ENCODE measurements at places on chromosomes 16 and 17.

GRCh38 chr16:75703306-75703705, 2.0 kb upstream of the DUXB start:
- no peak for DNase-seq

- DNase-seq, result no peak
These were observed 22.0 kb upstream of the CPNE2 start for GRCh38 chr16:57070424-57070823.

- DNase-seq, result no peak
These were observed 9.7 kb downstream of the CA4 start for GRCh38 chr17:60159479-60159866.

DNA sequence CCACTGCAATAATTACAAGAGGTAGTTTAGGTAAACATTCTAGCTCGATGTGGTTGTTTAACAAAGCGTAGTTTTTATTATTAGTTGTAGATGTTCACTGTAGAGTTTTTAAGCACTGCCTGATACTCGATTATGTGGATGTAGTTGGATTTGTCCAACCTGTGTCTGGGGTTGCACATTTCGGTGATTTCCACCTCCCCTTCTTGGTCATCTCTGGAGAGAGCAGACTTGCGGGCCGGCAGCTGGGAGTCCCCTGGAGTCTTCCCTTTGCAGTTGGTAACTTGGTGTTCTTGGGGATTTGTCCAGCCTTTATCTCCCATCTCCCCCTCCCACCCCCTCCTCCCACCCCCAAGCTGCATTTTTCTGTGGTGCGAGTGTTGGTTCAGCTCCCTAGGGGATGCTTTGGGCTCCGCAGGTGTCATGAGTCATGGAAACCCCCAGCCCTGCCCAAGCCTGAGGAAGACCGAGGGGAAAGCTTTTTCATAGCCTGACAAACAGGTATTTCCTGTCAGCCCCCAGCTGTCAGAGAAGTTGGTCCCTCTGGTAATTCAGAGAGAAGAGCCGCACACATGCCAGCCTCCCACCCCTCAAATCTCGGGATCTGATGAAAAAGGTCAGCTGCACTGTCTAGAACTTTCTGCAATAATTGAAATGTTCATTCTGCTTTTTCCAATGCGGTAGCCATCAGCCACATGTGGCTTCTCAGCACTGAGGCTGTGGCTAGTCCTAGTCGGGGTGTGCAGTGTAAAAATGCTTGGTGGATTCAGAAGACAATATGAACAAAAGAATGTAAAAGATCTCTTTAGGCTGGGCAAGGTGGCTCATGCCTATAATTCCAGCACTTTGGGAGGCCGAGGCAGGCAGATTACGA, 50.3 kb downstream of the KSR1 start:
- DNase-seq, result no peak

DNA sequence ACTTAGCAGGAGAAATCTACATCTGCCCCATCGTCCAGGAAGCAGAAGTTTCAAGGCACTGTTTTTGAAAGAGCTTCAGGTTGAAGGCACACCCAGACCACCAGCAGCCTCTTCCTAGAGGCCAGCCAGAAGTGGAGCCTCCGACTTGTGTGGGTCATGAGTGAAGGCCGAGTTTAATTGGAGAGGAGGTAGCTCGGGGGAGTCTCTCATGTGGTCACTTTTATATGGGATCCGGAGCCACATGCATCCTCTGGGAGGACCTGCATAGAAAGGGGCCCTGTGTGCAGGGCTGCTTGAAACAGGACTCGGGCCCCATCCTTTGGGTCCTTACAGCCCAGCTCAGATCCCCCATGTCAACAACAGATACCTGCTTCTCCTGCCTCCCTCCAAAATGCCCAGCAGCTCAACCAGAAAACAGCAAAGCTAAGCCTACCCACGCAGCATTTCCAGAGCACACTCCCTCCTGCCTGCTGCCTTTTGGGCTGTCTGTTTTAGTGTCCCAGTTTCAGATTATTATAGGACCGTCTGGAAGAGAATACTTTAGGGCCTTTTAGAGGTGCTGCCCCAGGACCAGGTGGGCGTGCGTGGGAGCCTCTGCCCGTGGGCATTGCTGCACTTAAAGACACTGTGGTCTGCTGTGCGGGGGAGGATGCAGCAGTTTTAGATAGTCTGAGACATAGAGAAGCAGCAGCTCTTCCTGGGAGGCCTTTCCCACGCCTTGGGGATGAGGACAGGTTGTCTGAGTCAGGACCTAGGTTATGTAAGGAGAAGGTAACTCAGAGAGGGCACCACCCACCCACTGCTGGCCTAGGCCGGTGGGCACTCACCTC, 29.5 kb downstream of the MPRIP start:
- no peak for DNase-seq

DNA sequence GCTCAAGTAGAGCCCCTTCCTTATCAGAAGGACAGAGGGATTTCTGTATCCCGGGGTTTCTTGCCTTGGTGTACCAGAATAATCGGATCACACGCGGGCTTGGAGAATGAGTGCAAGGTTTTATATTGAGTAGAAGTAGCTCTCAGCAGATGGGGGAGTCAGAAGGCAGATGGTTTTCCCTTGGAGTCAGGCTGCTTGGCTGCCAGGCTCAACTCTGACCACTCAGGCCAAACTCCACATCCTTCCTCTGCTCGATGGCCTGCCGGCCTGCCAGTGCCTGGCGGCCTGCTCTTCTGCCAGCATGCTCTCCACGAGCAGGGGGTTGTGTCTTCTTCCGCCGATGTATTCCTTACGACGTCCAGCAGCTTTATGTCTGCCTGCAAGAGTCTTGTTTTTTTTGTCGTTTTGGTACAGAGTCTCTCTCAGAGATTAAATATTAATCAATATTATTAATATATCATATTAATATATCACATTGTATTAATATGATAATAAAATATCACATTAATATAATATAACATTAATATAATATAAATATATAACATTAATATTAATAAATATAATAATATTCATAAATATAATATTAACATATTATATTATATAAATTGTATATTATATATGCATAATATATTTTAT, 229.2 kb upstream of the WSCD1 start:
- DNase-seq, result no peak

DNA sequence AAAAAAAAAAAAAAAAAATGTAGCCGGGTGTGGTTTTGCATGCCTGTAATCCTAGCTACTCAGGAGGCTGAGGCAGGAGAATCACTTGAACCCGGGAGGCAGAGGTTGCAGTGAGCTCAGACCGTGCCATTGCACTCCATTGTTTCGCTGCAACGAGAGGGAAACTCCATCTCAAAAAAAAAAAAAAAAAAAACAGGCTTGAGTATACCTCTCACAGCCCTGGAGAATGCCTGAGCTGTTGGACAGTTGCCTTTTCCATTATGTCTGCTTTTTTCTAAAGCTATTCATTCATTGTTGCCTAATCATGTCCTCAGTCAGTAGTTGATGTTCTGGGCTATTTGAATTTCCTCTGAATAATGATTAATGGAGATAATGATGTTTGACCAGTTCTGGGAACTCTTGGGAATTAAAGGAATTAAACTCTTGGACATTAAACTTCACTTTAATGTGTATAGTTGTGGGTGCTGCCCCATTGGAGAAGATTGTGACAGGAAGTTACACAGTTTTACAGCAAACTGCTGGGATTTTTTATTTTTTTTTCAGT, 11.8 kb downstream of the HMOX2 start:
- DNase-seq, result no peak

DNA sequence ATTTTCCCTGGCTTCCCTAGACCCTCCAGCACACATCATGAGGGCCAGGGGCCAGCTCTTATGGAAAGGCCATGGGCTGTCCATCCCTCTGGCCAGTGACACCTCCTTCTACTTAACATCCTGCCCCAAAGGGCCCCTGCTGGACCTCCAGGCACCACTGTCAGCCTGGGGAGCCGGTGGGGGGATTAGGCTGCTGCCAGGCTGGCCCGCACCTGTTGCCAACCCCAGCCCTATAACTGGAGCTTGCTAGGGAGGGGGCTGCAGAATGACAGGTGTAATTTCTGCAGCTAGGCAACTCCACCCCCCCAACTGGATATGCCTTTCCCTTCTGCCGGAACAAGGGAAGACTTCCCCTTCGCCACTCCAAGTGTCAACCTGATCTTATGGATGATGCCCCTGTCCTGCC, 12.5 kb downstream of the RARA start:
- no peak for DNase-seq

DNA sequence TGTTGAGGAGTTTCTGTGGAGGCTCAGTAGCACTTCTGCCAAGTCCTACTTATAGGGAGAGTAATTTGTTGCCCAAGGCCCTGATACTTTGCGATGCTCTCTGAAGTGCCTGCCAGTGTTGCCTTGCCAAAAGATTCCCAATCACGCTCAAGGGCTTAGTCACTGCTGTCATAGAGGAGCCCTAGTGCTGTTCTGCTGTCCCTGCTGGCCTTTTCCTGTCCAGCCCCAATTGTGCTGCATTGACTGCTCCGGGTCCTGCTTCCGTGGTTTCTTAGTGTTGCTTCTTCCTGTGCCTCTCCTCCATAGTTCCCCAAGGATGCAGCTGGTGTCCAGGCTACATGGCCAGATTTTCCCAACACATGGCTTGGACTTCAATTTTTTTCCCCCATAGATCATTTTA, 13.9 kb downstream of the NUP93 start:
- DNase-seq, result no peak

DNA sequence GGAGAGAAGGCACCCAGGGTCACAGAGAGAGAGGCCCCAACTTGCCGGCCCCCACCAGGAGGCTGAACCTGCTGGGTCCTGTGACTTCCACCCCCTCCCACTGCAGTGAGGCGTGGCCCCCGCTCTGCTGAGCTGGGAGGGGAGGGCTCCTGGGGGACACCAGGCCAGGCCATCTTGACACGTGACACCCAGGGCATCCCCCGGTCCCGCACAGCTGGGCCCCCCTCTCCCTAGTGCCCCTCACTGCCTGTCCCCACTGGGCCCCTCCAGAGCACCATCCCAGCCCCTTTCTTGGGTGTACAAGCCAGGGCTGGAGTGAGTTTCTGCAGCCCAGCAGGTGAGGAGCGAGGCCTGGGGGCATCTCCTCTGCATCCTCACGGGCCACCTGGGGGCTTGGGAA, 12.4 kb downstream of the UBALD1 start:
- no peak for DNase-seq

GRCh38 chr16:85649411-85650134, 36.5 kb downstream of the GSE1 start:
- peak; percentile 65 for DNase-seq

- no peak for DNase-seq
These were observed 26.7 kb downstream of the SAP30BP start for GRCh38 chr17:75693500-75694481.

DNA sequence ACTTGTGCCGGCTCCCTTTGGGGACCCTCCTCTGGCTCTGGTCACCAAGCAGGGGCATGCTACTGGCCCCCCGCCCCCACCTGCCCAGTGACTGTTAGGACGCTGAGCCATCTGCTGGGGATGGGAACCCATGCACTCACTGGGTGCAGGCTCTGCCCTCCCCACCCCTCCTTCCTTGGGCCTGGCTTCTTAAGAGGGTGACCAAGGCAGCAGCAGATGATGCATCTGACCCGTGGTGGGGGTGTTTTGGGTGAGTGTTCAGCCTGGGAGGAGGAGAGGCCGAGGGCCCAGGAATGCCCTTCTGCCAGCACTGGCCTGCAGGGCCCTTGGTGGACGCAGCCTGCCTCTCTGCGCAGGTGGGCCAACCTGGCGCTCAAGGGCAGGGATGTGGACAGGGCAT, 19.2 kb upstream of the MTSS2 start:
- no peak for DNase-seq

DNA sequence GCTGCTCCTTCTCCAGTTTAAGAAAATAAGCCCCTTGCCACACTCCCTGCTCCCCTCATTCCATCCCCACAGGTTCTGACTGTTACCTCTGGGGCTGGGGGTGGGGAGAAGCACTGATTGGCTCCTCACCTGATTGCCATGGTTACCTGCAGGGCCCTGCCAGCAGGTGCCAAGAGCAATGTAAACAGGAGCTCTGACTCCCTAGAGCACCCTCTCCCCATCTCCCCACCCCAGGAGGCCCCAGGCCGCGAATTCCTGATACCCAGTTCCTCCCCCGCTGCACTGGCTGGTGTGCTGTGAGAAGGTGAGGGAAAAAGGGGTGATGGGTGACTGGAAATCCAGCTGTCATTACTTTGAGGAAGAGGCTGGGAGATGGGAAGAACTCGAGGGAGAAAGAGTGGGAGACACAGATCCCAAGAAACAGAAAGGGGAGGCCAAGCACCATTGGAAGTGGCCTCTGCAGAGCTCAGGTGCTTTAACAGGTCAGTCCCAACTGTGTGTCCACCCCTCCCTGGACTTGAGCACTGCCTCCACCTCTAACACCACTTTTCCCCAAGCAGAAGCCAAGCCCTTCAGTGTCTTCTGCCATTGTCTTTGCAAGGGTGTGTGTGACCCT, 4.5 kb downstream of the PCGF2 start:
- no peak for DNase-seq

- no peak for DNase-seq
These were observed 92.9 kb upstream of the DNAH17 start for GRCh38 chr17:78669975-78670518.

DNA sequence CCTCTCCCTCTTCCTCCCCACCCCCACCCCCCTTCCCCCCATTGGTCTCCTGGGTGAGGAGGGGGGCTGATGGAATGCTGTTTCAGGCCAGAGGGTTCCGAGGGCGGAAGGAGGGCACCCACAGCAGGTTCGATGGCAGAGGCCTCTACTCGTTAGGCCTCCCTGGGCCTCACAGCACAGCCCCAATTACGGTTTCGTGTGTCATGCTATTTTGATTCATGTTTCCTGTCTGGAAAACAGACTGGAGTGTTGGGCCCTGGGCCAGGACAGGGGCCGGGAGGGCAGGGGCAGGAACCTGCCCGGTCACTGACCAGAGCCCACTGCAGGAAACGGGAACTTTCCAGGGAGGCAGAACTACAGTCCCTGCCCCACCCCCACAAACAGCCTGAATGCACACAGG, 138.2 kb downstream of the C16orf95 start:
- no peak for DNase-seq

DNA sequence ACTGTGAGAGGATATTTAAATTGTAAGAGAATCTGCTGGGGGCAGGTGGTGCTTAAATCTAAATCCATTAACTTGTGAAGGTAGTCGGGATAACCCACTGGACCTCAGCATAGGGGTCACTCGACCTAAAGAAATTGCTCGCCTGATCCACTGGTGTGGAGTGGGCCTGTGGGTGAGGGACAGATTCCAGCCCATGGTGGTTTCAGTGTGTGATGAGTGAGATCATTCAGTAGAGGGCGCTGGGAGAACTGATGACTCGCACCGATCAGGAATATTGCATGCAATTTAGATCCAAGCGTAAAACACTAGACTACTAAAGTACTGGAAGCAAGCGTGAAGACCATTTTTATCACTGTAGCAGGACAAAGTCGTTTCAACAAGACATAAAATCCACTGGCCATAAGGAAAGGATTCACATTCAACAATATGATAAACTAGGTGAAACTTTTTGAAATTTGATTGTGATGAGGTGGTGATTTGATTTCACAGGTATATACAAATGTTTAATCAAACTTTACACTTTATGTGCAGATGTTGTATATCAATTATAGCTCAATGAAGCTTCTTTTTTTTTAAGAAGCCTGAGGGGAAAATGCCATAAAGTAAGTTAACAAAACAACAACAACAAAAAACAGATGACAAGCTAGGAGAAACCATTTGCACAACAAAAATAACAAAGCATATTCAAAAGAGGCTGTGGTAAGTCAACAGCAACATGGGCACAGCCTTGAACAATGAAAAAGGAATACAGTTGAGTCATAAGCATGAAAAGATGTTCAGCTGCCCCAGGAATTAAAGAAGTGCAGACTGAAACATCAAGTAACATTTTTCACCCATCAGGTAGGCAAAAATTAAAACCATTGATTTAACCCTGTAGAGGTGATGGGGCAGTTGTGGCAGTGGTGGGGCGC, 7.5 kb upstream of the TMEM170A start:
- peak; percentile 80 for DNase-seq

- DNase-seq, result no peak
These were observed 5.7 kb upstream of the NME1 start for GRCh38 chr17:51147650-51148049.
